NCI-H146 (cell line): ENCODE measurements at places on chromosomes 1 and 21.

DNA sequence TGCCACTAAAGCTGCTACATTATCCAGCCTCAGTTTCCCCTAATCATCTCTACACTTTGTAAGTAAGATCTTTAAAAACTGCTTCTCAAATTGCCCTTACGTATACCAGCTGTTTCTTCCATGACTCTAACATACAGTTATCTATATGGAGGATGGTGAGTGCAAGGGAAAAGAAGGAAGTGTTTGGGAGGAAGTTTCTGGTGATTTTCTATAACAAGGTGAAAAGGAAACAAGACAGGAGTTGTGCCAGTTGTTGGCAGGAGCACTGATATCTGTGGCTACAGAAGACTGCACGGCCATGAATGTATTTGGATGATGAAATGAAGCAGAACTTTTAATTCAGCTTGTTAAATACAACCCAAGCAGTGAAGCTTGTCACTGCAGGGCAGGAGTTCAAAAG is 32.3 kb upstream of the NHLH2 start:
- no peak for DNase-seq

GRCh38 chr1:159922511-159923202 is 2.6 kb downstream of the TAGLN2 start:
- DNase-seq: peak; percentile 13

- no peak for DNase-seq
These were observed 426.6 kb downstream of the DUSP10 start for GRCh38 chr1:221315330-221315729.

DNA sequence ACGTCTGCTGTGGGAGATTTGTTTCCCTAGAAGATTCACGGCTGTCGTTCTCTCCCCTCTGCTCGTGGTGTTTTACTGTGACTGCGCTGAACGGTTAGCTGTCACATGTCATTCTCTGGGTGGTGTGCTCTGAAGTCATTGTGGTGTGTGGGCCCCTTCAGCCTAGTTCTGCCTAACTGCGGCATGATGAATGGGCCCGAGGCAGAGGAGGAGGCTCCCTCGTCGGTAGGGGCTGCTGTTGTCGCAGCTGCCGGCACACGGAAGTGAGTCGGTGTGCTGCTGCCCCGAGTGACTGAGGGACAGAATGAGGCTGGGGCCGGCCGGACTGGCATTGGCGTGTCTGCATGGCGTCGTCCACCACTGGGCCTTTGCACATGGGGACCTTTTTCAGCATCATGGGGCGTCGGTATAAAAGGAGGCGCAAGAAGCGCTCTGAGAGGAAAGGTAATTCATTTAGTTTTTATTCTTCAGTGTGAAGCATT is 77.9 kb downstream of the ADARB1 start:
- DNase-seq: peak; percentile 4

GRCh38 chr1:27332536-27333281 is 9.1 kb upstream of the SYTL1 start:
- DNase-seq: no peak

DNA sequence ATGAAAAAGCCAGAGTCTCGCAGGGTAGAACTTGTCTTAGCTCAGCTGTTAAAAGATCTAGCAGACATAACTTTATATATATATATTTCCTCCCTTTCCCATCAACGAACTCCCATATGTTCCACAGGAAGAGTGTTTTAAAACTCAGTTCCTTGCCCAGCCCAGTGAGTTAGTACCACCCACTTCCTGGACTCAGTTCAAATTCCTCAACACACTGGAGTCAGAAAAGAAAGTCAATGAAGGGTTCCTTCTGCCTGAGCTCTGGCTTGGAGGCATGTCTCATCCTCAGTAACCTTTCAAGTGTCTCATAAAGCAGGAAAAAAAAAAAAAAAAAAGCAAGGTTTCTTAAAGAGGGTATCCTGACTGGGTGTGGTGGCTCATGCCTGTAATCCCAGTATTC is 15.6 kb downstream of the TPM3 start:
- no peak for DNase-seq

GRCh38 chr1:185560760-185561159 is 173.4 kb upstream of the HMCN1 start:
- no peak for DNase-seq

GRCh38 chr1:166184897-166185296 is 18.1 kb upstream of the FAM78B start:
- no peak for DNase-seq

DNA sequence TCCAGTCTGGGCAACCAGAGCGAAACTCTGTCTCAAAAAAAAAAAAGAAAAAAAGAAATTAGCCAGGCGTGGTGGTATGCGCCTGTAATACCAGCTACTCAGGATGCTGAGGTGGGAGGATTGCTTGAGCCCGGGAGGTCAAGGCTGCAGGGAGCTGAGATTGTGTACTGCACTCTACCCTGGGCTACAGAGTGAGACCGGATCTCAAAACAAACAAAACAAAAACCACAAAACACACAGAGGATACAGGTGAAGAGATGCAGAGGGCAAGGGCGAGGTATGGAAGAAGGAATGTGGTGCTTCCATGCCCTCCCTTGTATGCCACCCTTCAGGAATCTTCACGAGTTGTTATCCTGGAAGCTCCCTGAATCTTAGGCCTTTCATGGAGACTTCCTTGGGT is 68.5 kb downstream of the NDUFS5 start:
- DNase-seq: no peak

GRCh38 chr1:53420341-53420740 is 38.9 kb upstream of the DMRTB1 start:
- DNase-seq: no peak

DNA sequence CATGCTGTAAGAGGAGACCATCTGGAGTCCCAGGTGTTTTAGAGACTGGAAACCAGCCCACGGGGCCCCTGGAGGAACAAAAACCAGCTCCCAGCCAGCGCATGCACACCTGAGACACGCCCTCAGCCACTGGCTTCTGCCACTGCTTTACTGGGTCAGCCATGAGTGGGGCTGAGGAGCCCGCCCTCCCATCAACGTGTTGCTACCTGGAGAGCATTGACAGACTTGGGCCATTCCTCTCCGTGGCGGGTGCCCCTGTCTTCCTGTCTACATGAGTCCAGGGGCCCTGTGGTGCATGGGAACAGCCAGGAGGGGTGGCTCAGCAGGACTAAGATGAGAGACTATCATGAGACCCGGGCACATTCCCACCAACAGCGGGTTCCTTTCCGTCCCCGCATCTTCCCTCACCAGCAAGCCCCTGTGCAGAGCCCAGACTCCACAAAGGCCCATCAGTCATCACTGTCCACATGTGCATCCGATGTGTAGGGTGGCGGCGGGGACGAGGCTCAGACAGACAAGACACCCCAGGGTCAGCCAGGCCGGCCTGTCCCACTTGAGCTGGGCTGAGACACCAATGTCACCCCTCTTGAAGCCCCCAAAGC is 45.4 kb upstream of the POFUT2 start:
- DNase-seq: no peak

DNA sequence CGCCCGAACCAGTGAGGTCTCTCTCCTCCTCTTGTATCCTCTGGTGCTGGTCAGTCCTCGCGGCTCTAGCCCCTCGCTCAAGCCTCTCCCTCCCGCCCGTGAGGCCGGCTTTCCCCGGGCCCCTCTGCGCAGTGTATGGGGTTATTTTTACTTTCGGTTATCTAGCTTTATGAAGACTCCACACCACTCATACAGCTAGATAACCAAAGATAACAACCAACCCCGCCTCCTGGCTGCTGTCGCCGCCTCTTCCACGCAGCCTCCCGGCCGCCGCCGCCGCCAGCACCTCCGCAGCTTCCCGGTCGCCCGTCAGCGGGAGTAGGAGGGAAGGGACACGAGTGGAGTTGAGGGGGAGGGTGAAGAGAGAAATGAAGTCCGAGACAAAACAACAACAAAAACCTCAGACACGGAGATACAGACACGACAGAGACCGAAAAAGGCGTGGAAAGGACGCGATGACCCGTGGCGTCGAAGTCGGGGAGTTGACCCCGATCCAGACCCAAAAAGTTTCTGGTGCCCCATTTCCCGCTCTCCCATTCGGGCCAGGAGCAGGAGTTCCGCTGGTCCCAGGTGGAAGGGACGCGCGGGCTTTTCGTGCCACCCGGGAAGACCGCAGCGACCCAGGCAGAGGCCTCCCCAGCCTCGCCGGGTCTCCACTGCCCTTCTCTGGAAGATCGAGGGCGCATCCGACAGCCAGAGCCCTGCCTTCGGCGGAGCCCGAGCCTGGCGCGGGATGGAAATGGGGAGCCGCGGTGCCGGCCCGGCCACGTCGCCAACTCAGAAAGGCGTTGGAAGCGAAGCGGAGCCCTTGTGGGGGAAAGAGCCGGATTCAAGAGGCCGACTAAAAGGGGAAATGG is 51.4 kb downstream of the RHBG start:
- DNase-seq: no peak

- DNase-seq: no peak
These were observed 214.5 kb downstream of the PATJ start for GRCh38 chr1:61956784-61957183.

GRCh38 chr1:238404921-238405320 is 514.2 kb upstream of the ZP4 start:
- DNase-seq: no peak

- DNase-seq: no peak
These were observed 168.0 kb downstream of the CACNA1E start for GRCh38 chr1:181651276-181651675.

- DNase-seq: no peak
These were observed 16.4 kb upstream of the ZNF281 start for GRCh38 chr1:200426196-200426595.

DNA sequence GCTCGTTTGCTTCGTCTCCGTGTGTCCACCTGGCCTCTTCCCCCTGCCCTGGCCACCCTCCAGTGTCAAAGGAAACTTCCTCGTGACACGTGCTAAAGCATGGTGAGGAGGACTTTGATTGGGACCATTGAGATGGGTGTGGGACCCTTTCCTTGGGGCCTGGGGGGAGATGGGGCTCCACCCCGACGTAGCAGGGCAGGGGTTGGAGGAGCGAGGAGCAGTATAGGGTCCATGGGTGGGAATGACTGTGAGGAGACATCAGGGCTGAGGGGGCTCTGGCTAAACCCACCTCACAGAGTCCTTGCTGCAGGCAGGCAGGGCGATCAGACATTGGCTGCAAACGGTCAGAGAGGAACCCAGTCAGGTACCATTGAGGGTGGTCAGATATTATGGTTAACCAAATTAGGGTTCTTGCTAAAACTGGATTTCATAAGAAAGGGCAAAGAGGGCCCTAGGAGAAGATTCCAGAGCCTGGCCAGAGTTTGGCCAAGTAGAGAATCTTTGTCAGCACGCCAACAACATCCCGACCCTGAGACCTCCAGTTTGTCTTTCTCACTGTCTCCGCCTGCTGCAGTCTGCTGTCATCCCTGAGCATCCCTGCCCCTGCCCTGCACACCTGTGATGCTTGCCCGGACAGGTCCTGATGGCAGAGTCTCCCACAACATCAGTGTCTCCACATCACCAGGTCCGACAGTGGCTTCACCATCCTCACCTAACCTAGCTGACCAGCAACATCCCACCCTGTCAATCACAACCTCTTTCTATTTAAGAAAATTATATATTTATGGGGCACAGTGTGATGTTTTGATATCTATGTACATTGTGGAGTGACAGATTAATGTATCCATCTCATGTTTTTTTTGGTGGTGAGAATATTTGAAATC is 8.0 kb downstream of the RNF187 start:
- no peak for DNase-seq

GRCh38 chr1:82565546-82565945 is 764.8 kb downstream of the ADGRL2 start:
- DNase-seq: no peak

GRCh38 chr1:22379566-22379965 is 72.1 kb upstream of the ZBTB40 start:
- no peak for DNase-seq

DNA sequence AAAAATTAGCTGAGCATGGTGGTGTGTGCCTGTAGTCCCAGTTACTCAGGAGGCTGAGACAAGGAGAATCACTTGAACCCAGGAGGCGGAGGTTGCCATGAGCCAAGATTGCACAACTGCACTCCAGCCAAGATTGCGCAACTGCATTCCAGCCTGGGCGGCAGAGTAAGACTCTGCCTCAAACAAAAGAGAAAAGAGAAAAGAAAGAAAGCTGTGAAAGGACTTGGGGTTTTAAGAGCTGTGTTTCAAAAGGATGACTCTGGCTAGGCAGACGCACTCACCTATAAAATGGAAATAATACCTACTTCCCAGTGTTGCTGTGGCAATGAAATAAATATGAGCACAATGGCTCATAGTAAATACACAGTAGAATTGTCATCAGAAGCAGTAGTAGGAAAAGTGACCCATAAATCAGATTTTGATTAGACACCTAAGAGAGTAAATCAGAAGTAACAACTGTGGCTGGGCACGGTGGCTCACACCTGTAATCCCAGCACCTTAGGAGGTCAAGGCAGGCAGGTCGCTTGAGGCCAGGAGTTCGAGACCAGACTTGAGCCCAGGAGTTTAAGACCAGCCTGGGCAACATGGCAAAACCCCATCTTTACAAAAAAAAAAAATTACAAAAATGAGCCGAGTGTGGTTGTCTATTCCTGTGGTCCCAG is 45.9 kb upstream of the PUM1 start:
- DNase-seq: no peak

- DNase-seq: no peak
These were observed 16.2 kb upstream of the RGS1 start for GRCh38 chr1:192559115-192560006.

DNA sequence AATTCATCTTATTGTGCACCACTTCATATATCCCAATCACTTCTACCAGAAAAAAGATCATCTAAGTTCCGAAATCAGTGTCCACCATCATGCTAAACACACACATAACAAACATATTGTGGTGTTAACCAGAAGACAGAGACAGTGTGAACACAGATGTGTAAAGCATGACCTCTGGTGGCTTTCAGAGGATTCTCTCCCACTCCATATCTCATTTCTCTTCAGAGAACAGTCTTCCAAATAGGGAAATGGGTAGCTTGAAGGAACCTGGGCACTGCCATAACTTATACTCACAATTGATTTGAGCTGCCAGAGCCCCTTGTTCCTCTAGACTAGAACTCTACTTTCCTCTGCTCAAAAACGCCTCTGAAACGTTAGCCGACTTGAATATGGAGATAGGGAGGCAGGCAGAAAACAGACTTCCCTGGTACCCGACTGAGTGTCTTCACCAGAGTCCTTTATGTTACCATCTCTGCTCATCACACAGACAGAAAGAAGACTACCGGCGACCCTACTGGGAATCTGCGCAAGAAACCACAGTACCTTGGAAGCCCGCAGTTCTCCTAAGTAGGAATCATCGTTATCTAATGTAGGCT is 1.8 kb upstream of the ELAPOR1 start:
- no peak for DNase-seq

DNA sequence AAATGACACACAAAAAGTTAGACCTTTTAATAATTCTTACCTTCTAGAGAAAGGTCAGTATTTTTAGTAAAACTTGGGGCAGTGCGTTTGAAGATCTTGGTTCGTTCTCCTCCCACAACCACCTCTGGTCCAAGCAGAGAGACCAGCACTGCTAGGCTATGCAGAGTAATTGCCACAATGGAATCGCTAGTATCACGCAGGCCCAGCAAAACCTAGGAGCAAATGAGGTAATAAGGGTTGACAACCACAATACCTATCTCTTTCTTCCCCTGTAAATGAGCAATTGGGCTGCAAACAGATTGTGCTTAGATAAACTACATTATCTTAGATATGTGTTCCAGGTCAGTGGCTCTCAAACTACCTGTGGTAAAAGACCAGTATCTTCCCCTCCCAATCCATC is 34.7 kb downstream of the SCYL3 start:
- DNase-seq: no peak

GRCh38 chr1:114263343-114263742 is 109.7 kb upstream of the SYT6 start:
- no peak for DNase-seq

GRCh38 chr1:98181036-98181764 is 260.4 kb upstream of the DPYD start:
- no peak for DNase-seq

- no peak for DNase-seq
These were observed 785.8 kb upstream of the ADGRL4 start for GRCh38 chr1:79792219-79792930.

- DNase-seq: no peak
These were observed 13.1 kb downstream of the NFIA start for GRCh38 chr1:61095470-61095812.
